ENCODE measurements at places on chromosomes 12 and 14.
A peak's percentile ranks its signal among the peaks of the same experiment; 100 is the strongest.

DNA sequence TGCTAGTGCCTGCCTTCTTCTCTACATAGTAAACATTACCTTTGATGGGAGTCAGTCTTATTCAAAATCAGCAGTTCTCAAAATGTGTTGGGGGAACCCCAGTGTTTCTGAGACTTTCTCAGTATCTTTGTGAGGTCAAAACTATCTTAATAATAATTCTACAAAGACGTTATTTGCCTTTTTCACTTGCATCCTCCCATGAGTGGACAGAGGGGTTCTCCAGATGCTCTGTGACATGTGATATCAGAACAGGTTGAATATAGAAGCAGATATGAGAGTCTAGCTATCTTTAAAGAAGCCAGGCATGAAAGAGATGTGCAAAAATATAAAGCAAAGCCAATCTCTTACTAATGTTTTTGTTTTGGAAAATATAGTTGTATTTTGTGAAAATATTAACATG, 144.7 kb downstream of the KTN1 start:
- no peak for DNase-seq

GRCh38 chr14:66514213-66514612, 6.3 kb downstream of the GPHN start:
- DNase-seq = no peak

DNA sequence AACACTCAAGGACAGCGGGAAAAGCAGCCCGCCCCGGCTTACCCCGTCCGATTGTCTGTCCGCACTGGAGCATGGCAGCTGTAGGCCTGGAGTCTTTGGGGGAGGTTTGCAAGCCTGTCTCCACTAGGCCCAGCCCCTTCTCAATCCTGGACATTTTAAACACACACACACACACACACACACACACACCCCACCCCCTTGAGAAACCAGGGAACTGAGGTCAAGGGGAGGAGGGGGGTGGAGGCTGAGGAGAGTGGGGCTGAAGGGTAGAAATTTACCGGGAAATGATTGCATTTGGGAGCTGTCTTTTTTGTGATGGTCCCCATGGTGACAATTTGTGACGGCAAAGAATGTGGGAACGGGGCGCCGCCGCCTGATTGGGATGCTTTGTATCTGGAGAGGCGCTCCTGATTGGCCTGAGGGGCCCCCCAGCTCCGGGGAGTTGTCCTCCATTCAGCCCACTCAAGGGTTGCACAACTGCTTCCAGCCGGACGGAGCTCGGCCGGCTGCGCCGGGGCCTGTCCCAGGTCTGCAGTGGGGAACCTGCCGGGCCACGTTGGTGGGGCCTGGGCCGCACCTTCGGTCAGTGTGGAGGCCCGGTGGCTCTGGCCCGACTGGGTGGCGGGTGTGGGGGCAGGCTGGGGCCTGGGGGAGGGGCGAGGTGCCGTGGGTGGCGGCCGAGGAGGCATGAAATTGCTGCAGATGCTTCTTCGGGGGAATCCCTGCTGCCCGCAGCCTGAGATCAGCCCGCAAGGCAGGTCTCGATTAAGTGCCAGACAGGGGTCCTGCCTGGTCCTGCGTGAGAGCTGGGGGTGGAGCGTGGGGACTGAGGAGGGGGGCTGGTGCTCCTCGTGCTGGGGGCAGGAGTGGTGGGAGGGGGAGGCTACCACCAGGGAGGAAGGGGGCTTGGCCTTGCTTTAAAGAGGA, at the start of gene FAM181A:
TSS of gene FAM181A (plus strand) at position 472 of the 927 bp plus-strand sequence. CDS start 942 bp downstream, outside the sequence.
- no peak for DNase-seq

- DNase-seq = no peak
These were observed 35.7 kb upstream of the MYRFL start for GRCh38 chr12:69789351-69789750.

DNA sequence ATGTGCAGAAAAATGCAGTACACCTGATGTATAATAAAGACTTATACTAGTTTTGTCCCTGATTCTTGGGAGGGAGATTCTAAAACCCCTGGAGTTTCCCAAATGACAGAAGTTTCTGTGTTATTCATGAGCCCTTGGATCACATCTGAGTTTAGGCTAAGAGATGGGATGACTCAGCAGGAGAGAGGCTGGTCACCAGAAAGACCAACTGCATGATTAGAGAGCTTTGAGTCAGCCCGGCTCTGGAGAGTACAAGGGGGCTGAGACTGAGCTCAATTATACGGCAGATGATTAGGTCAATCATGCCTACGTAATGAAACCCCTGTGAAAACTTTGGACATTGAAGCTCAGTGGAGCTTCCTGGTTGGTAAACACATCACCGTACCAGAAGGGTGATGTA, 174.2 kb downstream of the SSPN start:
- peak; percentile 29 for DNase-seq

- no peak for DNase-seq
These were observed 166.6 kb downstream of the PIWIL1 start for GRCh38 chr12:130504110-130504839.

- DNase-seq = no peak
These were observed 6.0 kb downstream of the BTG1 start for GRCh38 chr12:92139634-92140150.

- no peak for DNase-seq
These were observed 320.8 kb downstream of the DIO2 start for GRCh38 chr14:79890527-79890926.

DNA sequence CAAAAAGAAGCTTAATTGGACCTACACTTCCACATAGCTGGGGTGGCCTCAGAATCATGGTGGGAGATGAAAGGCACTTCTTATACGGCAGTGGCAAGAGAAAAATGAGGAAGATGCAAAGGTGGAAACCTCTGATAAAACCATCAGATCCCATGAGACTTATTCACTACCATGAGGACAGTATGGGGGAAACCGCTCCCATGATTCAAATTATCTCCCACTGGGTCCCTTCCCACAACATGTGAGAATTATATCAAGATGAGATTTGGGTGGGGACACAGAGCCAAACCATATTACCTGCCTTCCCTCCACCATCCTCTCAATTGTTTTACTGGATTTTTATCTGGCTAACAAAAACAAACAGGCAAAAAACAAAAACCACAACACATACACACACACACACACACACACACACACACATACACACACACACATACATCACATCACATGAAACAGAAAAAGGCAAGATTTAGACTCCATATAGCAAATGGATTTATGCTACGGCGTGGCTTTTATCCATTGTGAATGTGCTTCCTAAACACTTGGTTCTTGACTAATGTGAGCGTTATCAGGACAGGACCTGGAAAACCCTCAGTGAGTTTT, 66.7 kb downstream of the ZFP36L1 start:
- no peak for DNase-seq

GRCh38 chr12:131530422-131530821, 180.5 kb upstream of the SFSWAP start:
- no peak for DNase-seq

DNA sequence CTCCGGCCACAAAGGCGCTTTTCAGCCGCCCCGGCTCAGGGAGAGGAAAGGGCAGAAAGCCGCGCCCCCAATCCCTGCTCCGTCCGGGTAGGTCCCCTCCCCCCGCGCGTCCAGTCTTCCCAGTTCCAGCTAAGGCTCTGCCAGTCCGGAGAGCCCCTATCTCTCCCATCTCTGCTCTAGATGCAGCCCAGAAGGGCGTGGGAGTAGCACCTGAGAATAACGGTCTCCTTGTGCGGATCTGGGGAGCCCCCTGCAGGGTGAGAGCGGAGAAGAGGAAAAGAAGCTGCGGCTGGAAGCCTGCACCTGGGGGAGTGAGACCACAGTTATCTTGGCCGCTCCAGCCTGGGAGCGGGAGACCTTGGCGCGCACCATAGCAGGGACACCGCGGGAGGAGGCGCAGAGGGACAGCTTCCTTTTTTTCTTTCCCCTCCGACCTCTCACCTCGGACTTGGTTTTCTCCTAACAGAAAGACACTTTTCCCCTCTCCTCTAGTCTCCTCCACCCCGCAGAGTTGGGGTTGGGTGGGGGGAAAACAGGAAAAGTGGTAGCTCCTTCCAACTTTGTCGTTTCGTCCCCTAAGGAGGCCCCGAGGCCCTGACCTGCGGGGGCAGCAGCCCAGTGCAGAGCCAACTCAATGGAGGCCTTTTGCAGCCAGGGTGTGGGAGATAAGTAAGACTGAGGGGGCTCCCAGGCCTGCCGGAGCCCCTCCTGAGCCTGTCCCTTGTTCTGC, 2.4 kb downstream of the DHH start:
- DNase-seq = peak; percentile 48

DNA sequence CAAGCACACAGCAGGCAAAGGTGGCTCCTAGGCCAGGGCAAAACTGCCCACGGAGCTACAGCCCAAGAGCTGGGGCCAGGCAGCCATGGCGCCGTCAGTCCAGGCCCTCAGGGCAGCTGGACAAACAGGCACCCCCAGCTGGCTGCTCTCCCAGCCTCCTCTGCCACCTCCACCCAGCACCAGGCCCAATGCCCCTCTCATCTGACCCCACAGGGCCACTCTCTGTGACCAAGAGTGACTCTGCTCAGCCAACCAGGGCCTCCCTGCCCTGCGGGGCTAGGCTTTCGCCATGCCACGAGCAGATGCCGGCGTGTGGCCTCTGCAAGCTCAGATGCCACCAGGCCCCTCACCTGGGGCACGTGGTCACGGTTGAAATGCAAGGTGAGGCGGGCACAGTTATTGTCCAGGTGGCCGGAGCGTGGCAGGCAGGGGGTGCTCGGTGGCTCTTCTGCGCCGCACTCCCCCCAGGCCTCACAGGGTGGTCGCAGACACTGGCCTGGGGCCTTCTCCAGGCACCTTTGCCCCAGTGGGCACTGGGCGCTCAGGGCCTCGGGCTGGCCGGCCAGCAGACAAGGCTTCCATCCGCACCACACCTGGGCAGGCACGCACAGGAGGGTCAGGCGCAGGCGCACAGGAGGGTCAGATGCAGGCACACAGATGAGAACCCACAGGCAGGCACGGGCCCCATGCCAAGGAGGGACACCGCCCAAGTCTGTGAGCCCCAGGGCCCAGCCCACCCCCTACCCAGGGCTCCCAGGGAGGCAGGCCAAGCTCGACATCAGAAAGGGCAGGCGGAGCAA, 23.0 kb downstream of the JAG2 start:
- DNase-seq = no peak

DNA sequence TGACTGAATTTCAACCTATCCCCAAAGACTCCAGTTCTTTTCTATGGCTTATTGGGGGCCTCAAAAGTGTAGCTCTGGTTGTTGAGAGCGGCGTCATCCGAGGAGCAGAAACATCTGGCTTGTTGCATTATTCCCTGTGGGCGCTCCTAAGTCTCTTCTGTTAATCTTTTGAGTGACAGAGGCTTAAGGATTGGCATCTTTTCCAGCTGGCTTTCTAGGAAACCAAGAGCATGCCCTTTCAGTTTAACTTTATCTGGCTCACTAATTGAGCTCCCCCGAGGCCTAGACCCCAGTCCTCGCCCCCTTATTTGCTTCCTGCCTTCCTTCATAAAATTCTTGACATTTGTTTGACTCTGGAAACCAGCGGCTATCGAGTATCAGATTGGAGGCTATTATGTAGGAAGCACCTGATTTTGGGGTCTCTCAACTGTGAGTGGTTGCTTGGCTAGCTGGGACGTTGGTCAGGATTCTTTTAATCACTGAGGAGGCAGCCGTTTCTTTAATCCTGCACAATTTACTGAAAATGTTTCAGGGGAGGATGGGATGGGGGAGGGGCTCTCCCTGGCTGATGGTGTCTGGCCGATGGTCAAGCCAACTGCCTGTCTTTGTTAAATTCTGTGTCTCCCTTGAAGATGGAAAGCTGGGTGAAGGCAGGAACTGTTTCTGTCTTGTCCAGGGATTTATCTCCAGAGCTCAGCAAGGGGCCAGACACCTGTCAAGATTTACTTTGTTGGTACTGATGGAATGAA, 3.1 kb downstream of the SMOC1 start:
- no peak for DNase-seq

All from dermis microvascular lymphatic vessel endothelial cell (primary cell).